ENCODE measurements at places on chromosomes 12 and 14. TPM values are rescaled to one million over a fixed set of nuclear protein-coding genes. Genes with fewer than 3 reads are reported as not detected.

Gene C12orf42
- not detected for total RNA-seq

Gene A2M
- 18.8 TPM for total RNA-seq

Gene KLRD1
- not detected for total RNA-seq

Gene SYT1
- total RNA-seq, result not detected

Gene TOMM20L
- not detected for total RNA-seq

Gene KLRC3
- total RNA-seq, result not detected

Gene EP400
- total RNA-seq, result 6.6 TPM

Gene HCAR1
- 0.16 TPM for total RNA-seq

Gene TAS2R30
- total RNA-seq, result 0.49 TPM

Gene BHLHE41
- 1.3 TPM for total RNA-seq

Gene SLC39A5
- not detected for total RNA-seq

Gene GPN3
- total RNA-seq, result 23.1 TPM

Gene IGFBP6
- 379 TPM for total RNA-seq

Gene OAS3
- 4.2 TPM for total RNA-seq

Gene GLIPR1L1
- total RNA-seq, result not detected

Gene HOXC6
- not detected for total RNA-seq

Gene NRDE2
- total RNA-seq, result 5.1 TPM

Gene FMNL3
- total RNA-seq, result 10.3 TPM

Gene USP44
- total RNA-seq, result not detected

Data from cardiac atrium fibroblast (primary cell).